ENCODE measurements at places on chromosomes 6 and 20.

DNA sequence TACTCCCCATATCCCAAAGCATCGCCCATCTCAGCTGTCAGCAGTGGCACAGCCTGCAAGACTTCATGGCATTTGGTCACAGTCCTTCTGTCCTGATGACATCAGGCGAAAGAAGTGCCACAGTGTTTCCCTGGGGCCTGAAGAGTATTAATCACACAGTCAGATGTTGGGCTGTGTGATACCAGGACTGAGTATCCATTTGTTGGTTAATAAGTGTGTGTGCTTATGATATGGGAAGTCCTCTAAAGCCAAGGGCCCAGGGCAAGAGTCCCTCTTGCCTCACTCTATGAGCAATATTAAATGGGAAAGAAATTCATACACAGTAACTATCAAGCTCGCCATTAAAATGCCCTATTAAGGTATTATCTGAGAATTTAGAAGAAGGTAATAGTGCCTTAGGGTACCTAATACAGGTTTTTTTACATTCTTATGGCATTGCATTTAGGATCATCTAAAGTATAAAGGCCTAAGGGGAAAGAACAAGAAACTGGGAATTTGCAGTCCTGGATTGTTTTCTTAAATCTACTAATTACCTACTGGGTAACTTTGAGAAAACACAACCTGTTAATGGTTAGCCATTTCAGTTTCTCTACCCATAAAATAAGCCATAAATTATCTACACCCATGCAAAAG, 204.1 kb upstream of the PREP start:
- no peak for DNase-seq

- DNase-seq, result no peak
Observed at GRCh38 chr20:2145376-2145775, 43.7 kb downstream of the STK35 start.

- DNase-seq, result no peak
Observed at GRCh38 chr6:14786455-14786854, 459.4 kb upstream of the JARID2 start.

DNA sequence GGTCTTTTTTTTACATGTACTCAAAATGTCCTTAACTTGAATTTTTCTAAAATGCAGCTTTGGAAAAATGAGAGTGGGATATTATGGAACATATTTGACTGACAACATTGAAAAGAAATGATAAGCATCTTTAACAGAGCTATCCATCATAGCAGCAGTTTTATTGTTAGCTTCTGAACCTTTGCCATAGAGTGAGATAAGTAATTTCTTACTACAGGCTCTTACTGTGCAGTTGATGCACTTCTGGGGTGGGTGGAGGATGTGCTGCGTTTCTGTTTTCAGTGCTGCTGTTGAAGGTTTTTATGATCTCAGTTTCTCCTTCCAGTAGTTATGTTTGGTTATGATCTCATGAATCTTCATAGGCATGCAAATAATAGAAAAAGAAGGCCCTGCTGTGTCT, 267.0 kb downstream of the TMEM242 start:
- no peak for DNase-seq

DNA sequence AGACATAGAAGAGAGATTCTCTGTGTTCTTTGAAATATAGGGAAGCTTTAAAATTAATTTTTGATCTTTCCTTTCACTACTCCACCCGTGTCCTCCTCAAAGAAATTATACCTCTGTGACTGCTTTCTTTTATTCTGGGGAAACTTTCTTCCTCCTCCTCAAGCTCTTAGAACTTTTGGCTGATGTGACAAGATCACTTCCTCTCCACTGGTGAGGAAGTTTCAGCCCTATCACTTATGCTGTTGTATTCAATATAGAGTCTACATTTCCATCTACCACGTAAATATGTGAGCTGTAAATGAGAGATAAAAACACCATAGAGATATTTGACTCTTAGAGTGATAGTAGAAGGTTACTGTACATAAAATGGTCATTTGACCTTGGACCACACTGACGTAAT, 141.9 kb upstream of the SASH1 start:
- DNase-seq, result no peak

GRCh38 chr20:61570646-61571195, 318.7 kb downstream of the CDH4 start:
- no peak for DNase-seq

DNA sequence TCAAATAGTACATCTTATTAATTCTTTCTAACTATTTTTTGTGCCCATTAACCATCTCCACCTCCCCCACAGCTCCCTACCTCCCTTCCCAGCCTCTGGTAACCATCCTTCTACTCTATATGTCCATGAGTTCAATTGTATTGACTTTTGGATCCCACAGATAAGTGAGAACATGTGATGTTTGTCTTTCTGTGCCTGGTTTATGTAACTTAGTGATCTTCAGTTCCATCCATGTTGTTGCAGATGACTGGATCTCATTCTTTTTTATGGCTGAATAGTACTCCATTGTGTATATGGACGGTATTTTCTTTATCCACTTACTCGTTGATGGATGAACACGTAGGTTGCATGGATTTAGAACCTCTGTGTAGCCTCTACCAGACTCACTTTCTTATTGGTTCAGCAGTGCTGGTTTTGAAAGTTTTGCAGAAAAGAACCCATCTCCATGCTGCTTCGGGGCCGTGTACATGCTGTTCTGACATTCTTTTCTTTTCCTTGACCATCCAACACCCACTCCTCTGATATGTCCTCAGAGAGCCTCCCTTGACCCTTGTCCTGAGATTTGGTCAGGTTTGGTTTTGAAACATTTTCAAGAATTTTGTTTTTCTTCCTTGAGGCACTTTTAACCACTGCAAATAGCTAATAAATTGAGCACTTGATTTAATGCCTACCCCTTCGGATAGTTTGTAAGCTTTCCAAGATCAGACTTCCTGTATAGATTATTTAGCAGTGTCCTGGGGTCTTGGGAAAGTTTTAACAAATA, 231.2 kb upstream of the ZFP64 start:
- no peak for DNase-seq

DNA sequence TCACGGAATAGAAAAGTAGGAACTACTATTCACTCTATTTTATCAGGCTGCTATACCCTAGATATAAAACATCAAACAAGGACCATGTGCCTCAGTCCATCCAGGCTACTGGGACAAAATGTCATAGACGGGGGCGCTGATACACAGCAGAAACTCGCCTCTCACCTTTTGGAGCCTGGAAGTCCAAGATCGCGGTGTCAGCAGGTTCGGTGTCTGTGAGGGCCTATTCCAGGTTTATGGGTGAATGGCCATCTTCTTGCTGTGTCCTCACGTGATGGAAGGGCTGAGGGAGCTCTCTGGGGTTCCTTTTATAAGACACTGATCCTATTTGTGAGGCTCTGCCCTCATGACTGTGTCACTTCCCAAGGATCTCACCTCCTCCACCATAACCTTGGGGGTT, 89.5 kb downstream of the DLL1 start:
- DNase-seq, result no peak

- no peak for DNase-seq
Observed at GRCh38 chr6:39073471-39074355, 25.1 kb downstream of the GLP1R start.

DNA sequence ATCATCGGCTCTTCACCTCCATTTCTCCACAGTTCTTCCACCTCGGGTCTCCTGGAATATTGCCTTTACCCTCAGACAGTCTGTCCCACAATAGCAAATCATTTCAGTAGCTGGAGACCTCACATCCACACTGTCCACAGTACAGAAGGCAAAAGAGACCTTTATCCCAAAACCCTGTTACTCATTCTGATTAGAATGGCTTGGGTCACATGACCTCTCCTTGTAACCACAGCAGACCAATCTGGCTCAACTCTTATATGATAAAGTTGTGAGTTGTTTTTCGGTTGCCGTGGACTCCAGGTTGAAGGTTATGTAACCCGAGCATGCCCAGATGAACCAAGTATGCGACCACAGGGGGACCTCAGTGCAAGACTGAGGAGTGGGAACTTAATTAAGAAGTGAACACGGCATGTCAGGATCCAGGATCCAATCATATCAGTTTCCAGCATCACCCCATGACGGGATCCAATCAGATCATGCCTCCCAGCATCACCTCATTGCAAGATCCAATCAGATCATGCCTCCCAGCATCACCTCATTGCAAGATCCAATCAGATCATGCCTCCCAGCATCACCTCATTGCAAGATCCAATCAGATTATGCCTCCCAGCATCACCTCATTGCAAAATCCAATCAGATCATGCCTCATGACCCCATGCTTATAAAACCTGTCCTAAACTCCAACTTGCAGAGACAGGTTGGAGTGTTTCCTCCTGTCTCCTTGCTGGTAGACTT, 68.7 kb downstream of the LY86 start:
- DNase-seq, result no peak

DNA sequence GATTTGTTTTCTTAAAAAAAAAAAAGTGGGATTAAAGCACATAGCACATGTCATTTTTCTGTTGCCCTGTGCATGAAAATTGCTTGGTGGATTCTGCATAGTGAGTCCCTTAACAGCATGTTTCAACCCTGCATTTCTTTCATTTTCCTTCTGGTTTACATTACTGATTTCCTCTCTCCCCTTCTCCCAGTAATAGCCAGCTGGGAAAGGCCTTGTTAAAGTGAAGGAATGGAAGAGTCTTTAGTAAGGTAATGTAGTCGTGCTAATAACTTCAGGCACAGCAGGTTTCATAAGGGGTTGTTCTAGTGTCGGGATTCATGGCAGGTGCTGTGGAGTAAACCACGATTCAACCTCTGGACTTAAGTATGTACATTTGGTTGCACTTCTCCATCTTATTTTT, 202.4 kb downstream of the FARS2 start:
- DNase-seq, result no peak

GRCh38 chr20:4916971-4917881, 84.1 kb downstream of the SLC23A2 start:
- no peak for DNase-seq

DNA sequence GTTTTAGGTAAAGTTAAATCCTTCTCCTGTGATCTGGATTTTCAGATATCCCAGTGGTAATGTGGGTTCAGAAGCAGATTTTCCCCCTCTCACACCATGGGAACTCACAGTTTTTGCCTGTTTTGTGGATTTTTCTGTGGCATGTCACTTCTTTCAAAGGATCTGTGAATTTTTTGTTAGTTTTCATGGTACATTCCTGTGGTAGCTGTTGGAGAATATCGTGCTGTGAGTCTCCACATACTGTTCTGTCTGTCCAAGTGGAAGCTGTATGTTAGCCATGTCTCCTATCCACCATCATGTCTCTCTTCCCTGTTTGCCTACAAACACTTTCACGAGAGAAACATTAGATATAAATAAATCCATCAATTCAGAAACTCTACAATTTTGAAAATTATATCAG, 378.7 kb upstream of the ADGRB3 start:
- no peak for DNase-seq

DNA sequence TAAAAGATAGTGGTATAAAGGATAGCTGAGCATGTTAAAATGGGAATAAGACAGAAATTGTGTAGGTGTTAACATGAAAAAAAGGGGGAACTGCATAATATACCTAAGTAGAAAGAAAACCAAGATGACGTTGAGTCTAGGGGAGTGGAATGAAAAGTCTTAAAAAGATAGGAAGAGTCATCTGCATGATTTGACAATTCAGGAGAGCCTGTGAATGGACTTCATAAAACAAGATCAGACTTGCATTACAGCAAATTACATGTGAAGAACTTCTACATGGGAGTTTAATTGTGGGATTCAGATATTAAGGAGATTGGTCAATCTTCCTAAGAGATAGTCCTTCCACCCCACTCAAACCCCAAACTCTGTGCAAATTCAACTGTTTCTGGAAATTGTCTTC, 85.5 kb downstream of the WASF1 start:
- DNase-seq, result no peak

DNA sequence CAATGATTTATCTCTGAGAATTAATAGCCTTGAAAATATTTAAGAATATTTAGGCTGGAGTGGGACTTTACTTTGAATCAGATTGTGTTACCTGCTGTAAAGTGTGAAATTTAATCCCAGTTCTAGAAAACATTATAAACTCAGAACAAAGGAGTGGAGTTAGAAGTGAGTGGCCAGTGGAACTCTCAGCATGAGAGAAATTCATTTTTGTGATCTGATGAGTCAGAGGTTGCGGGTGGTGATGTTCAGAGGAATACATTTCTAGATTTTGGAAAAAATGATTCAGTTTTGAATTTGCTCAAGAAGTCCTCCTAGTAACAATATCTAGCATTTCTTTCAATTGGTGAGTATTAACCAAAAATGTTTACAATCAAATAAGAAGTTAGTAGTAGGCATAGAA, 167.5 kb downstream of the ZFAND3 start:
- DNase-seq, result no peak

GRCh38 chr20:63822276-63822696, 8.8 kb downstream of the ZBTB46 start:
- DNase-seq, result no peak

- no peak for DNase-seq
Observed at GRCh38 chr20:61044499-61044898, 207.6 kb upstream of the CDH4 start.

- no peak for DNase-seq
Observed at GRCh38 chr6:73299151-73299971, 36.4 kb upstream of the KHDC1 start.

GRCh38 chr6:170095273-170095981, 195.5 kb downstream of the DLL1 start:
- DNase-seq, result no peak

- DNase-seq, result no peak
Observed at GRCh38 chr6:347232-347631, 44.3 kb upstream of the IRF4 start.

DNA sequence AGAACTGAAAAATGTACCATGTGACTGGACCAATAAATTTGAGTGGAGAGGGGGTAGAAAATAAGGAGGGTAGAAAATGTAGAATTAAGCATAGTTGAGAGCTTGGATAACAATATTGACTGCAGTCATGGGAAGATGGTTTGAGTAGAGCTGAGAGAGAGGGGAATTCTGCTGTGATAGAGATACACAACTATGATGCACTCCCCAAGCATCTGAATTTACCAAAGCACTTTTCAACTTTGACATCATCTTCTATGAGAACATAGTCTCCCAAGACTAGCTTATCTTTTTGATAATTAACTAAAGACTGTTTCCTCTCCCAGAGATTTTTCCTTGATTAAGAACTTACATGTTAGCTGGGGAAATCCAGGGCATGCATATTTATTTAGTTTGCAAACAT, 103.1 kb downstream of the TNFRSF21 start:
- DNase-seq, result no peak

DNA sequence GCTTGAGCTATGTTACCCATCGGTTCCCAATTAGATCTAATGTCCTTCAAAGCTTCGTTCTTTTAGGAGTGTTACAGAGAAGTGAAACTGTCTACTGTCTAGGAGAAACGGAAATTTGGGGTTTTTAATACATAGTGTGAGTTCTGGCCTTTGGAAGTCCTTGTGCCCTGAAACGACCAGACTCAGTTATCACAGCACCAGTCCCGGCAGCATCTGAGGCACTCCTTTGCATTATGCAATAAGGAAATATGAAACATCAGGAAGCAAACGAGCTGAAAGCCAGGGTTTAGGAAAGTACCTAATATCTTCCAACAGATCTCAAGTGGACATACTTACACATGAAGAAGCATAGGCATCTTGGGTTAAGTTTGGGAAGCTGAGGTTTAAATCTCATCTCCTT, 61.8 kb upstream of the ADGRF1 start:
- DNase-seq, result no peak
